ENCODE measurements at places on chromosomes 3 and 15.

GRCh38 chr15:97473627-97474026 lies 486.9 kb upstream of the ARRDC4 start:
- no peak for DNase-seq

DNA sequence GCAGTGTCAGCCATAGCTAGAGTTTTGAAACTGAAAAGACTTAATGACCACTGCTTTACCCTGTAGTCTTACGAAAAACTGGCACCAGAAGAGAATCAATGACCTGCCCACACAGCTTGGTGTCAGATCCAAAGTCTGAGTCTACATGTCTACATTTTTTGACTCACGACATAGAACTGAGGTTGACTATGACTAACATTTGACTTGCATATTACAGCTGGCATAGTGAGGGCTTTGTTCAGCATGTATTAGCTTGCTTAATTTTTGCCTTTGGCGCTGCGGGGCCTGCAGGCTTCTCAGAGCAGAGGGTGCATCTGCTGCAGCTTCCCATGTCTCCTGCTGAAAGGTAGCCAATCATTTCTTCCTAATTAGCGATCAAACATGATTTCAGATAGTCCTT lies 167.0 kb downstream of the EBLN2 start:
- no peak for DNase-seq

- DNase-seq = no peak
Measured at GRCh38 chr15:100373942-100374341, 32.2 kb upstream of the ADAMTS17 start.

- DNase-seq = no peak
Measured at GRCh38 chr3:126473292-126474168, 2.2 kb downstream of the ZXDC start.

- DNase-seq = no peak
Measured at GRCh38 chr3:113927556-113927955, 20.3 kb upstream of the ZDHHC23 start.

DNA sequence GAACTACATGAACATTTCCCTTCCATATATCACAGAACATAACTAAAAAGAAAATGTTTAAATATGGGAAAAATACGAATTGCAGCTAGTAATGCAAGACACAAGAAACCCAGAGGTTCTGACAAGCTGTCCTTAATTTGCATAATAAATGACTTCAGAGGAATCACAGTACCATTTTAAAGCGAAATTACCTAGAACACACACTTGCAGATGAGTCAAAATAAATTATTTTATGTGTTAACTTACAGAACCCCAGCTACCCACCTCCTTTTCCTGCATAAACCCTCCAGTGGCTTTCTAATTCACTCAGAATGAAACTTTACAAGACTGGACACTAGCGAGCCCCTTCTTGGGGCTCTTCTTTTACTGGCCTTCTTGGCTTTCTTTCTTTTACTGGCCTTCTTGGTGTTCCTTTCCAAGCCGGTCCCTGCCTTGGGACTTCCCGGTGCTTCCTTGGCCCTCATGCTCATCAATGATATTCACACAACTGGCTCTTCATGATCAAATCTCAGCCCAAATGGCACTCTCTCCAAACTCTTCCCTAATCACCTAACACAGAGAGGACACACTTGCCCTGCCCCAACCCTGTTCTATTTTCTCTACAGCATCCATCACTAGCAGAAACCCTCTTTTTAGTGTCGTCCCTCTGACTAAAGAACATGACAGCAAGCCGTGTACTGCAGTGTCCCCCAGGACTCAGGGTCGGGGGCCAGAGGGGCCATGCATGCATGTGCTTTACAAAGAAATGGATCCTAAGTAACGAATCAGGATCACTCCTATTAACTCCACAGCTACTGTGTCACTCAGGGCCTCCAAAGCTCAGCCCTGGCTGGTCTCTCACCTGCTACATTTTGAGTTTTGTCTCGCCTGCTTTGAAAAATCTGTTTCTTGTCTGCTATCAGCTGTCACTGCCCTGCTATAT lies 4.8 kb downstream of the CHSY1 start:
- no peak for DNase-seq

DNA sequence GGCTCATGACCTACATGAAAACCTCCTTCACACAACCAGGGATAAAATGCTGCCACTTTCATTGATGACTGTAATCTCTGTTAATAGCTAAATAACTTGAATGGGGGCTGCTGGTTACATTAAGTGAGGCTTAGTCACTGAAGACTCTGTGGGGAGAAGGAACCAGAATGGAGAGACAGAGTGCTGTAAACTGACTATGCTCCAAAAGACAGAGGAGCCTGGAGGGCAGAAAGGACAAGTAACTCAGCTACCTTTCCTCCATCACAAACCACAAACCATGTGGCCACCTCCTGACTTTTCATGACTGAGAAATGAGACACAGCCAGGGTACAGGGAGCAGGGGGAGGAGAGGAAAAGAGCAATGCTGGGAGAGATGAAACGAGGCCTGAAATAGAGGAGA lies 97.1 kb upstream of the TRIM42 start:
- DNase-seq = no peak

- no peak for DNase-seq
Measured at GRCh38 chr3:57949344-57949743, 58.9 kb upstream of the FLNB start.

DNA sequence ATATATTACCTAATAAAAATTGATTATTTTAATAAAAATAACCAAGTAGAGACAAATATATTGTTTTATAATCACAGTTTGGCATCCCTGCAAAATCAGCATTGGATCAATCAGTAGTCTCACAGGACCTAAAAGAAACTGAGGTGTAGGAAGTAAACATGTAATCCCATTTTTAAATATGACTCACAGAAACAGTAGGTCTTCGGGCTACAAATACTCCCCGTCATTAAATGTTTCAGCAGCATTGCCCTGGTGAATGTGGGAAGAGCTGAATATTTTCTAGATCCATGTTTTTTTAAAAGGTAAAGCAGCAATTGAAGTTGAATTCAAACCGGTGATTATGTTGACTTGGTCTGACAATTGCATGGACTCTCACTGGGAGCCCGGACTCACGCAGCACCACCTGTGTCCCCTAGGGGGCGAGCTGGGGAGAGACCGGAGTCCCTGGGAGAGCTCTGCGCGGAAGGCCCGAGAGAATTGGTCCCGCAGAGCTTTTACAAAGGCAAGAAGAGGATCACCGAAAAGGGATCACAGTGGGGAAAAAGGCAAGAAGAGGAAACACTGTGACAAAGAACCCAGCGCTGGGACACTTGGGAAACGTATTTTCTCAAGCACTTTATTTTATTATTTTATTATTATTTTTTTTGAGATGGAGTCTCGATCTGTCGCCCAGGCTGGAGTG lies 17.2 kb upstream of the USP3 start:
- no peak for DNase-seq

GRCh38 chr15:73582851-73583379 lies 50.3 kb downstream of the NPTN start:
- DNase-seq = no peak

- DNase-seq = no peak
Measured at GRCh38 chr3:77084511-77084910, 44.6 kb downstream of the ROBO2 start.

- no peak for DNase-seq
Measured at GRCh38 chr15:59327942-59328341, 44.7 kb downstream of the MYO1E start.

GRCh38 chr3:32413845-32414521 lies 22.3 kb downstream of the CMTM7 start:
- DNase-seq = no peak

DNA sequence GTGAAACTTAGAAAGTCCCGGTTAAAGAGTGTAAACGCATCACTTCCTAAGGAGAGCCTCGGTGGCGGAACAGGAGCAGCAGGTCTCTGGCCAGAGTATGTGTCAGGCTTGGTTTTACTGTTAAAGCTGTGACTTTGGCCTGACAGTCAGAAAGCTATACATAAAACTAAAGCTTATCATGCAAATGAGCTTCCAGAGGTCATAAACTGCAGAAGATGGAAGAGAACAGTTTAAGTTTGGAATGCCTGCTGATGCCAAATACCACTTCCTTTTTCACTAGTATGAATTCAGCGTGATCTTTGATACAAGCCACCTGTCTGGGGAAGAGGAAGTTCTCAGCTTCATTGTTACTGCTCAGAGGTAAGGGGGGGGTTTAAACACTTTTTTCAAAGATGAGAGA lies 125.1 kb upstream of the CTDSPL start:
- DNase-seq = no peak

GRCh38 chr15:58771621-58772250 lies 634 bp downstream of the MINDY2 start:
- no peak for DNase-seq

- no peak for DNase-seq
Measured at GRCh38 chr15:29333261-29333660, 63.6 kb upstream of the NSMCE3 start.
